ENCODE measurements at places on chromosomes 7 and 10.

GRCh38 chr7:123645516-123645915 lies 10.2 kb upstream of the LMOD2 start:
- DNase-seq, result no peak

DNA sequence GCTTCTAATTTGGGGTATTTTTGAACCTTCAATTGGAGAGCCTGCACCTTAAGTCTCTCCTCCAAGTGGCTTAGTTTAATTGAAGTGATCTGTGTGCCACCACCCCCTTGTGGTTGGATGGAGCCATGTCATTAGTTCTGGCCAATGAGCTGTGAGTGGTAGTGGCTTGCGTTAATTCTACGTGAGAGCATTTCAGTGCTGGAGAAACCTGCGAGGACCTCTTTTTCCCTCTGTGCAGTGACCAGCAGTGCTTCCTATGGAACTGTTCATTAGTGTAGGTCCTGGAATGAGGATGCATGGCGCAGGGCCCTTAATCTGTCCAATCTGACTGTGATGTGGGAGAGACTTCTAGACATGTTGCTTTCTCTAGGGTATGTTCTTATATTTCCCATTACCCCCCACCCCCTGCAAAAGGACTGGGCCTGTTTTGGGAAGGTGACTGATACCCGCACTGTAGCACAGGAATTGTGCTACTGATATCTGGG lies 3.8 kb downstream of the HILPDA start:
- peak; percentile 46 for DNase-seq

GRCh38 chr7:122135275-122135674 lies 8.8 kb downstream of the AASS start:
- no peak for DNase-seq

GRCh38 chr10:125283191-125283835 lies 123.0 kb upstream of the CTBP2 start:
- DNase-seq, result no peak

GRCh38 chr7:4519819-4520520 lies 162.1 kb upstream of the FOXK1 start:
- DNase-seq, result no peak

DNA sequence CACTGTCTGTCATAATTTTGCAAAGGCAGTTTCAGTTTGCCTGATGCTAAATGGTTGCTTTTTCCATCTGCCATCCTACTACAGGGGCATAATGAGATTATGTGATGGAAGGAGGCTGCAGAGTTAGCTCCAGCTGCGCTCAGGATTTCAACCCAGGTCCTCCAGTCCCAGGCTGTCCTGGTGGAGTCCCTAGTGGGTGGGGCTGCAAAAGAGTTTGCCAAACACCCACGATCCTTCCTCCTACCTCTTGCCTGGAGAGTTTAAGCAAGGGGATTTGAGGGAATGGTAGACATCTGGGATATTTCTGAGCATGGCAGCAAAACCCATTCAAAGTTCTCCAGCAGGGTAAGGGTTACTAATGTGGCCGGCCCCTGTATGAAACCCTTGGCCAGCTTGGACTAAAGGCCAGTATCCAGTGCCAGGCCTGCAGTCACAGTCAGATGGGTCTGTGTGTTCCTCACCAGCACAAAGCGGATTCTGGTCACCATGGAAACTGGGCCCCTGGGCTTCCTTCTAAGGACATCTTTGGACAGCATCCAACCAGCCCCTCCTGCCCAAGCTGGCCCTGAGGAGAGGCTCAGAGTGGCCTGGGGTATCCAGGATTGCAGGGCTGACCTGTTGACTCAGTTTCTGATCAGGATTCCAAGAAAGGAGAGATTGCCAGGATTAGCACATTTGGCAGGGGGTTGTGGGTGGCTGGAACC lies 42.7 kb upstream of the CHST3 start:
- DNase-seq, result no peak

- DNase-seq, result no peak
These were observed 17.0 kb downstream of the ITGB8 start for GRCh38 chr7:20347680-20348079.

GRCh38 chr10:2850202-2850601 lies 217.1 kb upstream of the PFKP start:
- DNase-seq, result no peak

- DNase-seq, result no peak
These were observed 45.9 kb downstream of the COL1A2 start for GRCh38 chr7:94440451-94441039.

- DNase-seq, result no peak
These were observed 83.5 kb downstream of the GNAT3 start for GRCh38 chr7:80428161-80429054.

DNA sequence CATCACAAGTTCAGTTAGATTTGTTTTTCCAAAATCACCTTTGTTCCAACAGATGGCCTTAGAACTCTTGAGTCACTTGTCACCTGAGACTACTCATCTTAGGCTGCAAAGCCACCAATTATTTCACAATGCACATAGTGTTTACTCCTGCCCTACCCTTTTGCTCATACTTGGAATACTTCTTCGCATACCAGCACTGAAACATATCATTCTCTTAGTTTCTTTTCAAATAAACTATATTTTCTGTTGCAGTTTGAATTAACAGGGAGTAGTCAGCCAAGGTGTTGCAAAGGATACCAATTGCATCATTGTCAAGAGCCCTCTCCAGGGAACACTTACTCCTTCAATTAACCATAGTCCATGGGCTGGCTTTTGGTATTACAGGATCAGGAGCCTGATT lies 71.0 kb downstream of the CASD1 start:
- no peak for DNase-seq

- no peak for DNase-seq
These were observed 114.6 kb downstream of the CYTH3 start for GRCh38 chr7:6157685-6158423.

DNA sequence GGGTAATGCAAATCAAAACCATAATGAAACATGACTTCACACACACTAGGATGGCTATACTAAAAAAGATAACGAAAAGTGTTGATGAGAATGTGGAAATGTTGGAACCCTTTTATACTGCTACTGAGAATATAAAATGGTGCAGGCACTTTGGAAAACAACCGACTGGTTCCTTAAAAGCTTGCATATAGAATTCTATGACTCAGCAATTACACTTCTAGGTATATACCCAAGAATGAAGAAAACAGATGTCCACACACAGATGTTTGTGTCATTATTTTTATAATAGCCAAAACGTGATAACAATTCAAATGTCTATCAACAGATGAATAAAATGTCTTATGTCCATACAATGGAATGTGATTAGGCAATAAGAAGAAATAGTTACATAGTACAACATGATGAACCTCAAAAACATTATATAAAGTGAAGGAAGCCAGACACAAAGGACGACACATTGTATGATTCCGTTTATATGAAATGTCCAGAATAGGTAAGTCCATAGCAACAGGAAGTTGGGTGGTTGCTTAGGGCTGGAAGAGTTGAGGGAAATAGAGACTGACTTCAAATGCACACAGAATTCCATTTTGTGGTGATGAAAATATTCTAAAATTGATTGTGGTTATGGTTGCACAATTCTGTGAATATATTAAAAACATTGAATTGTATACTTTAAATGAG lies 148.3 kb upstream of the PHYHIPL start:
- DNase-seq, result no peak

DNA sequence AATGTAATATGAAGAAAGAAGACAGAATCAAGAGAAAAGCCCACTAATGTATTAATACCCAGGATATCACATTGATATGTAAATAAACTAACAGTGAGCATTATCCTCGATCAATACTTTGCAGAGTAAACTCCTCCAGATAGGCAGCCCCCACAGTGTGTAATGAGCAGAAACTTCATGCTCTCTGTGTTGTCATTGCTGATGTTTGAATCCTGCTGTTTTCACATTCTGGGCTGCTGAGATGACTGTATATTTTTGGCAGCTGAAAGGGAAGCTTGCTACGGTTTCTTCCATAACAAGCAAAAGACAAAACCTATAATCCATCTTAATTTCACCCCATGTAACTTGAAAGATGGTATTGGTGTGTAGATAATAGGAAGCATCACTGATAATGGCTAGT lies 15.3 kb upstream of the THSD7A start:
- no peak for DNase-seq

DNA sequence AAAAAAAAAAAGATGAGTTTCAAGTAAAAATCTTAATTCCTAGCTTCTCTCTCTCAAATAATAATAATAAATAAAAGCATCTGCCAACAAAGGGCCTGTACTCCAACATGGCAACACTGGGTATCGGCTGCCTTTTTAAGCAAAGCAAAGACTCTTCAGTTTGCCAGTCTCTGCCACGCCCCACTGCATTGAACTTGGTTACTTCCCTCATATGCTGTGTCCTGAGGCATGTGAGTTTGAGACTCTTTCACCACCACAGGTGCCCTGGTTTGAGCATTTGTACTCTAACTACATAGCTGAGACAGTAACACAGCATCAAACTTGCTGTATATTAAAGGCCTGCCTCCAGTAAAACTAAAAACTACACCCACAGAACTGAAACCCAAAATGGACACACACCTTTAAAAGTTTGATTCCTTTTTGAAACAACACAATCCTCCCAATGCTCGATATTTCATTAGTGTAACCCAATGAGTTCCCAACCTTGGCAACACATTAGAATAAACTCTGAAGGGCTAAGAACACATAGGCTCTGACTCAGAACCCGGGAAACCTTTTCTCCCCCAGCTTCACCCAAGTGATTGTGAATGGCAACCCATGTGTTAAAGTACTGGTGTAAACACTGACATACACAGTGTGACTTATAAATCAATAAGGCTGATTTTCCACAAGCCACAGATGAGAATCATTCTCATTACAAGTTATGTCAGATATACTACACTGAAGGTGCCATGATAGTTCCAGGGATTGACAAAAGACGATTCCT lies 12.0 kb downstream of the JAZF1 start:
- no peak for DNase-seq

- DNase-seq, result no peak
These were observed 18.9 kb upstream of the ACTA2 start for GRCh38 chr10:88971221-88972061.

DNA sequence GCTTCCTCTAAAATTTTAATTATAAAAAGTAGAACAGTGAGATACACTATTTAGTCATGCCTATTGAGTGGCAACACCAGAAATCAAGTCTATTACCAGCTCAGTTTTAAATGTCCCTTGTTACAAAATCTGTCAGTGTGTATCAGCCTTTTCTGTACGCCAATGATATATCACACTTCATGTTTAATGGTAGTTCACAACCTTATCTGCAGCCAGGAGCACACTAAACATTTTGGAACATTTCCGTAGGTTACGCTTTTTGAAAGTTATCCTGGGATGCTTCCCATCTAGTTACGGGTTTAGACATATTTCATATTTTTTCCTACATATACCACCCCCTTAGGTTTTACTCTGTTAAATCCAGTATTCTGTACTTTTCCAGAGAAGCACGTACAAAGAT lies 5.4 kb downstream of the HNRNPA2B1 start:
- no peak for DNase-seq

DNA sequence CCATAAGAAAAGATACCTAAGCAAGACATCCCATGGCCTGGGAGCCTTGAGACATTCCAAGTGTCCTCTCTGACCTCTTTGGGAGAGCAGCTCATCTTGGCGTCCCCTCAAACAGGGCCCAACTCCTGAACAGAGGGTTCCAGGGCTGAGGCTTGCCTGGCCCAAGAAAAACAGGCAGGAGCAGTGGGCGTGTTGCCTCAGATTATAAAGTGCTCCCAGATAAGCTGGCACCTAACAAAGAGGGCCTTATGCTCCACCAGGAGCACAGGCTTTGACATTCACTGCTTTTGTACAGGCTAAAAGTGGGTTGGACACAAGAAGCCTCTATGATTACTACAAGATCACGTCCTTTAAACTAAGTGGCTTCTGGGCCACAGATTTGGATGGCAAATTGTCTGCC lies 193.1 kb downstream of the FGFR2 start:
- no peak for DNase-seq

- peak; percentile 74 for DNase-seq
These were observed 31.7 kb downstream of the PAPOLB start for GRCh38 chr7:4830176-4830575.

DNA sequence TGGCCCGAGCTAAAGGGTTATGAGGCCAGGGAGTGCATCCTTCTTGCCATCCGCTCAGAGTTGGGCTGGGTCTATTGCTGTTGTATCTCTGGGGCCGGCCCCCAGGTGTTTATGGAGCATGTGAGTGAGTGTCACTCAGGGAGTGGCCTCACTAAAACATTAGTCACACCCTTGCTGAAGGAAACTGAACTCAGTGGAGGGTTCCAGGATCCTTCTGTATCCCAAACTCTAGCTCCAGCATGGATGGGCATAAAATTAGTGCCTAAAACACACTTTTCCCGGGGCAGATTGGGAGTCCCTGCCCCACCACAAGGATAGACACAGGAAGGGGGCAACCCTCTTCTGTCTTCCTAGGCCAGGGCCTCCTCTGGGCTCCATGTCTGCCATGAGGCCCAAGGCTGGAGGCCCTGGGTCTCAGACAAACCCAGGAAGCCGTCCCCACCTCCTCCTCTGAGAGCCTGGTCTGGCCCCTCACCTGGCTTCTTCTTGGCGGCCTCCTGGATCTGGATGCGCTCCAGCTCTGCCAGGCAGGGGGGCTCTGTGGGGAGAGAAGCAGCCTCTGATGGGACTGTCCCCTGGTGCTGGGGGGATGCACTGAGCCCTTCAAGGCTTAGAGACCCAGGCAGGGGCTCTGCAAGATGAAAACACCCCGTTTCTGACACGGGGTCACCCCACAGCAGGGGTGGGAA lies 24.5 kb downstream of the SPOCK2 start:
- no peak for DNase-seq

DNA sequence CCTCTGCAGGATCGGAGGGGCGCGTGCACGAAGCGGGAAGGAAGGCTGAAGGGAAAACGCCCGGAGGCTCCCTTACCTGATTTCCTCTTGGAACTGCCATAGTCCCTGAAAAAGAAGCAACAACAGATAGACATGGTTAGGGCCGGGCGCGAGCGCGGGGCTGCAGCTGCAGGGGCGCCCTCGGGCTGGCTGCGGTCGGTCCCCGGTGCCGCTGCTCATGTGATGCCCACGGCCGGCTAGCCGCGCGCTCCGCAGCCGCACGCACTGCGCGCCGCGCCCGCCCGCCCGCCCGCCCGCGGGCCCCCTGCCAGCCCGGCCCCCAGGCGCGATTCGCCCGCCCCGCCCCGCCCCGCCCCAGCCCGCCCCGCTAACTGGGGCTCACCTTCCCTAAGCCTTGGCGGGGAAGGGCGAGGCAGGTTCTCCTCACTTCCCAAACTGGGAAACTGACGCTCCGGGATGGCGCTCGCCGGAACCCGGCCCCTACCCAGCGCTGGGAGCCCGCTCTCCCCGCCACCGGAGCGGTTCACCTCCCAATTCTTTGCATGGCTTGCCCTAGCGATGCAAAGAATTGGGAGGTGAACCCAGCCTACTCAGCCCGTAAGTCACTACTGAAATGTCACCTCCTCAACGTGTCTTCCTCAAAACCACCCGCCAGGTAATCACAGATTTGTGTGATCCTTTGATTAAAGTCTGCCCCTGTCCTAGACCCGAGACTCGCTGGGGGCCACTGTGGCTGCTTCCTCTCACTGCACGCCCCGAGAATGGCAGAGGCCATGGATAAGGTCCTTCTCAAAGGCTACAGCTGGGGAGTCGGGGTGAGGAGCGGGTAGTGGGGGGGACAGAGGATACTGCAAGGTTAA lies 162.2 kb downstream of the SH3PXD2A start:
- DNase-seq, result no peak

- no peak for DNase-seq
These were observed 45.9 kb upstream of the KLF6 start for GRCh38 chr10:3830946-3831345.

GRCh38 chr7:40978047-40978446 lies 724.8 kb downstream of the INHBA start:
- DNase-seq, result no peak

GRCh38 chr7:99199226-99199625 lies 8.7 kb downstream of the KPNA7 start:
- no peak for DNase-seq
